Caudate nucleus (tissue), 63 donors: ENCODE measurements at places on chromosomes 2 and 18.
A peak's percentile ranks its signal among the peaks of the same experiment; 100 is the strongest.

GRCh38 chr2:10919771-10920621 lies 8.3 kb downstream of the KCNF1 start:
- DNase-seq, result no peak

- peak; percentile 55 for DNase-seq
Observed at GRCh38 chr2:115162494-115163293, 720.3 kb downstream of the DPP10 start.

GRCh38 chr2:29209551-29209950 lies 94.3 kb downstream of the CLIP4 start:
- DNase-seq, result no peak

GRCh38 chr18:39938676-39939608 lies 2016.1 kb upstream of the PIK3C3 start:
- no peak for DNase-seq

DNA sequence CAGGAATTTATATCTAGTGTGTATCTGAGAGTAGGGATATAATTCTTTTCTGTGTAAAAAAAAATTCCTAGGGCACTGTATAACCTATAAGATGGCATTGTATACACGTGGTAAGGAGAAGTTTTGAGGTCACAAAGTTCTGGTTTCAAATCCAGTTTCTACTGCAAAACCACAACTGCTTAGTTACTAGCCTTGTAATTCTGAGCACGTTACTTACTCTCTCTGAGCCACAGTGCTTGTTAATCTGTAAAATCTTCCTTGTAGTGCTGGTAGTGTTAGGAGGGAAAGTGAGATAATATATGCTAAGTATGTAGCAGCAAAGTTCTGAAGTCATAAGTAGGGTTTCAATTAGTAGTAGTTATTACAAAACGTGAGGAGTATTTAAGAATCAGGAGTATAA lies 175.4 kb downstream of the SATB2 start:
- no peak for DNase-seq

DNA sequence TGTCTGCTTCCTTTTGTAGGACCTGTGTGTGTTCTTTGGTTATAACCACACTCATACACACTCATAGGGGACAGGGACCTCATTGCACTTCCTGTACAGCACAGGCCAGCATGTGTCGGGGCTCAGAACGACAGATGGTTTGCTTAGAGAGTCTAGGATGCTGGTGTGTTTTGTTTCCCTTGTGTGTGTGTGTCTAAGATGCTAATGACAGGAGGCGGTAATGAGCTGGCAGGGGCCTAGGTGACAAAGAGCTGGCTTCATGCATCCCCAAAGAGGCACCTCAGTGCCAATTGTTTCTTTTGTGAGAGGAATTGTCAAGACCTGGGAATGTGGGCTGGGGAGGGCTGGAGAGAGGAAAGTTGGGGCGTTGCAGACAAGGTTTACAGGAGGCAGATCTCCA lies 66.6 kb downstream of the CELF4 start:
- DNase-seq, result no peak

DNA sequence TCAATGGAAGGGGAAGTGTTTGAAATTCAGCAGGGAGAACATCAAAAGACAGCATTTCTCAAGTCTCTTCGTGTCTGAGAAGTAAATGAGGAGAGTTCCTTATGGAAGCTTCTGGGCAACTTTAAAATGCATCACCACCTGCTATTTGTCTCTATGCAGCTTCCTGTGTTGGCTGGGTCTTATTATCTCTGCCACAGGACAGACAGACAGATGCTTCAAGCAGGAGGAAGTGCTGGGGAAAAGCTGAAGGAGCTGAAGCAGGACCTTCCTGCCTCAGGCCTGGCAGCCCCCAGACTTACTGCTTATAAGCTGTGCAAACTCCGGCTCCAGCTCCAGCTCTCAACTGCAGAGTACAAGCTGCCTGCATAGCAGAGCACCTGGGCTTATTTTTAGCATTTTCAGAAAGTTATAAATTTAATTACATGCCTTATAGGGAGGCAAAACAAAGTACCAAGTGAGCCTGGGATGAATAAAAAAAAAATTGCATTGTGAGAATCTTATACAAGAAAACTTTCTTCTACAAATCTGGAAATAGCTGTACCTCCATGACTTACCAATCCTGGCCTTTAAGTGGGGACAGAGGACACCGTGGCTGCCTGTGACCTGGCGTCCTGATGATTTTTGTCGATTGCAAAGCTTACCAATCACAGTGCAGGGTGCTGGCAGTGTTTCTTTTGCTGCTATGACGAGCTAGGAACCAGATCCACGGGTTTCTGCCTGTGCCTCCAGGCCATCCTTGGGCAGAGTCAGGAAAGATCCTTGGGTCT lies 206.3 kb downstream of the SEPTIN10 start:
- no peak for DNase-seq
